ENCODE measurements at places on chromosomes 7 and 10.

- no peak for DNase-seq
Measured at GRCh38 chr10:78942091-78942501, 126.7 kb upstream of the ZMIZ1 start.

DNA sequence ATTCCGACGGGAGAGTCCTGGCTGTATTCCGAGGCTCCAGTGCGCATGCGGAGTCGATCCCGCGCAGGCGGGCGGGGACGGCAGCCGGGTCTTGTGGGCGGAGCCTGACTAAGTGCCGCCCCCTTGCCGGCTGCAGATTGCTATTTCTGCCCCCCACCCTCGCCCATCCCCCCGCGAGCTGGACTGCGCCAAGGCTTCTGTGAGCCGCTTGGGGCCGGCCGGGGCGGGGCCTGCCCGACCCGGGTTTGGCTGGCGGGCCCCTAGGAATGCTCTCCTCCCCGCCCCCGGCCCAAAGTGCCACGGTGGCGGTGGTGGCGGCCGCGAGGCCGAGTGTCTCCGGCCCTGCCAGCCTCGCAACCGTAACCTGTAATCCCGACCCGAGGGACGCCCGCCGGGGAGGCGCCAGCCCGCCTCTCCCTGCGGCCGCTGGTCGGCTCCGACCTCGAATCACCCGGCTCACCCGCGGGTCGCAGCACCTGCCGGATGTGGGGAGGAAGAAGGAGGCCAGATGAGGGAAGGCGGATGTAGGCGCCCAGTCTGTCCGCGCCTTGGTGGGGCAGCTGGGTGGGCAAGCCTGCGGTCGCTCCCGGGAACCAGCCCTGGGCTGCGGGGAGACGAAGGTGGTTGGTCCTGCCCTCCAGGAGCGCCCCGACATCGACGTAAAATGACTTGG, 702 bp upstream of the KAZALD1 start:
- no peak for DNase-seq

GRCh38 chr7:29105191-29105590, 41.1 kb downstream of the CPVL start:
- no peak for DNase-seq

- no peak for DNase-seq
Measured at GRCh38 chr10:103793429-103793828, 61.9 kb downstream of the SH3PXD2A start.

DNA sequence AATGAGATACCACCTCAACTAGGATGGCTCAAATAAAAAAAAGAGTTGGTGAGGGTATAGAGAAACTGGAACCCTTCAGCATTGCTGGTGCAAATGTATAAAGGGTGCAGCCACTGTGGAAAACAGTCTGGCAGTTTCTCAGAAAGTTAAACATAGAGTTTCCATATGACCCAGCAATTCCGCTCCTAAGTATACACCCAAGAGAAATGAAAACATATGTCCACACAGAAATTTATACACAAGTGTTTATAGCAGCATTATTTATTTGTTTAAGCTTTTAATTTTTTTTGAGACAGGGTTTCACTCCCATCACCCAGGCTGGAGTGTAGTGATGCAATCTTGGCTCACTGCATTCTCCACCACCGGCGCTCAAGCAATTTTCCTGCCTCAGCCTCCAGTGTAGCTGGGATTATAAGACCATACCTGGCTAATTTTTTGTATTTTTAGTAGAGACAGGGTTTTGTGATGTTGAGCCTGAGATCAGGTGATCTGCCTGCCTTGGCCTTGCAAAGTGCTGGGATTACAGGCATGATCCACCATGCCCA, 118.2 kb upstream of the KIF5B start:
- DNase-seq: no peak

- DNase-seq: no peak
Measured at GRCh38 chr7:107321611-107322010, 148.2 kb upstream of the GPR22 start.

GRCh38 chr10:99569253-99569939, 36.7 kb downstream of the NKX2-3 start:
- no peak for DNase-seq

- DNase-seq: no peak
Measured at GRCh38 chr7:32020551-32021159, 49.6 kb downstream of the PDE1C start.

- DNase-seq: no peak
Measured at GRCh38 chr10:106830471-106830870, 334.0 kb downstream of the SORCS1 start.

DNA sequence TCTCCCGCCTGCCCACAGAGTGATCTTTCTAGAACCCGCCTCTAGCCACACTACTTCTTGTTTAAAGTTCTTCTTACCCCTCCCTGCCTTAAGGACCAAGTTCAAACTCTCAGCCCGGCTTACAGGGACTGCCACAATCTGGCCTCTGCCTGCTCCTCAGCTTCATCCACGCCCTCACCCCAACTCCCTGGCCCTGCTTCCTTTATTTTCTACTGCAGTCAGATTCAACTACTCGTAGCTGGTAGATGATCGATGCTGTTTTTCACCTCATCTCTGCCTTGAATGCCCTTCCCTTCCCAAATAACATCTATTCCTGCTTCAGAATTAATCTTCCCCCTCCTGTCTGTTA, 508.5 kb downstream of the RPS24 start:
- DNase-seq: no peak

DNA sequence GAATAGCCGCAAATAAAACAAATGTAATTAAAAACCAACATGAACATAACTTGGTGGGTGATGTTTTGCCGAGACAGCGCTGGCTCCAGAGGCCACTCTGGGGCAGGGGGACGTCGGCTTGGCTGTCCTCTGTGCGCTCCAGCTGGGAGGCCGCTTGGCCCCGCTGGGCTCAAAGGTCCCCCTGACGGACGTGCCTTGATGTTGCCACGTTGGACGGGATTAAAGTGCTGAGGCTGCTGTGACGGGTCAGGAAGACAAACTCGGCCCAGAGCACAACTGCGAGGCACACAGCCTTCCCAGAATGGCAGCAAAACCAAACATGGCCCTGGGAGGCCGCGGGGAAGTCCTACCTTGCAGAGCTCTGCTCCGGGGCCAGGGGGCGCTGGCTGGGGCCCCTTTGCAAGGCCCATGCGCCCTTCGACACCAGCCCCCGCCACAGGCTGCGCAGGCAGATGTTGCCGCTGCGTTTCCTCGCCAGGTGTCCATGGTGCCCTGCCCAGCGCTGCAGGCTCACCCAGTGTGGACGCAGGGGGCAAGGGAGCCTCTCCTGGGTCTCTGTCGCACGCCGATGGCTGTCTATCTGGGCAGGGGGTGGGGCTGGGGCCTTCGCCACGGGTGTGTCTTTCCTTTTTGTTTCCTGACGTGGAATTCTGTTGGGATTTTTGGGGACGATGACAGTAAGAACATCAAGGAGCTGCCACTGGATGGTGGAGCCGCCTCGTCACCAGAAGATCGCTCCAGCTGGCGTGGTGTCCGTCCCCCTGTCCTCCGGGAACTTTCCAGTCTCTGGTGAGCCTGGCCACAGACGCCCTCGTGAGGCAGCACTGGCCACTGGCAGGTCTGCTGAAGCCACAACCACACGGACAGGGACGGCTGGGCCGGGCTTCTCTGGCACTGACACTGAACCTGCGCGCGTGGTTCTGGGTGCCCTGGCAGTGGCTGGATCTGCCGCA, 99.6 kb upstream of the DIP2C start:
- DNase-seq: no peak

- no peak for DNase-seq
Measured at GRCh38 chr10:15254808-15255648, 86.5 kb upstream of the NMT2 start.

- no peak for DNase-seq
Measured at GRCh38 chr7:94350734-94351133, 44.0 kb upstream of the COL1A2 start.

GRCh38 chr10:37739181-37739580, 118.2 kb downstream of the ZNF248 start:
- no peak for DNase-seq

All from anterior cingulate cortex (tissue), 58 donors.